Amygdala (tissue), 56 donors: ENCODE measurements at places on chromosomes 7 and 10.

DNA sequence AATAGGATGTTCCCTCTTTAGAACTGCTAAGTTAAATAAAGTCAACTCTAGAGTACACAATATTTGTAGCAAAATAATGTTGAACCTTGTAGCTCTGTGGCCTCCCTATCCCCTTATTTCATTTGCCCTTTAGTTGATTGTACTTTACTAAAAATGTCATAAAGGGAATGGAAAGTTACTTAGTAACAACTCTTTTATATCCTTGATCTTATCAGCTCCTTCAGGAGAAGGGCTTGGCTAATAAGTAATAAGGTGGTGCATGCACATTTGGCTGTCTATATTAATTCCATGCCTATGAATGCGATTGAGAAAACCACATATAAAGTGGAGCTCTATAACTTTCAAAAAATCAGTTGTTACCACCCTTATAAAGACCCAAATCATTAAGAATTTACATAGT, 41.5 kb upstream of the GATA3 start:
- no peak for DNase-seq

- no peak for DNase-seq
These were observed 724.2 kb upstream of the CELF2 start for GRCh38 chr10:10293481-10293951.

- DNase-seq = no peak
These were observed 356.5 kb upstream of the MTPN start for GRCh38 chr7:136333636-136334035.

GRCh38 chr10:84075226-84076046, 63.9 kb upstream of the GHITM start:
- no peak for DNase-seq

DNA sequence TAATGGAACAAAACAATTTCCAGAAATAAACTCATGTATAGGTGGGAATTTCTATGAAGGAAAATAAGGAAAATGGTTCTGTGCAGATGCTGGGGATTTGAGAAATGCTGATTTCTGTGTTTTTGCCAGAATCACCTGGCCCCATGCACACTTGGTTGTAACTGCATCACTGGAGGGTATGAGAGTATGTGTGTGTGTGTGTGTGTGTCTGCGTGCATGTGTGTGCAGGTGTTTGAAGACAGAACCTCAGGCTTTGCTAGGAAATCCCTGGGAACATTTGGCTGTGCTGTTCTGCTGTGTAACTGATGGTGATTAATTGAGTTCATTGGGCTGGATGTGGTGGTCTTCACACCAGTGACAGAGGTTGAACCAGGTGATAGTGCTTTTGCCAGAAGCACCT, 141.6 kb downstream of the CAMK1D start:
- DNase-seq = no peak

DNA sequence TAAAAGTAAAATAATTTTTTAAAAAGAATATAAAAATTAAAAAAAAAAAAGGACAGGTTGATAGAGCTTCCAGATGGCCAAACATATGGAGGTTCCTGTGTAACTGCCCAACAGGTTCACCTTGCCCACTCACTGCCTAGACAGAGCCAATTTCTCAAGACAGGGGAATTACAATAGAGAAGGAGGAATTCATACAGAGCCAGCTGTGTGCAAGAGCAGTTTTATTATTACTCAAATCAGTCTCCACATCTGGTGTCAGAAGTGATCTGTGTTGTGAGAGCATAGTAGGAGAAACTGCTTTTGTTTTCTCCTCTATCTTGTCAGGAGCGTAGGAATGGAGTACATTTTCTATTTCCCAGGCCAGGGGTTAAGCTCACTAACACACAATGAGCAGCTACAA, 31.0 kb downstream of the C7orf33 start:
- no peak for DNase-seq

DNA sequence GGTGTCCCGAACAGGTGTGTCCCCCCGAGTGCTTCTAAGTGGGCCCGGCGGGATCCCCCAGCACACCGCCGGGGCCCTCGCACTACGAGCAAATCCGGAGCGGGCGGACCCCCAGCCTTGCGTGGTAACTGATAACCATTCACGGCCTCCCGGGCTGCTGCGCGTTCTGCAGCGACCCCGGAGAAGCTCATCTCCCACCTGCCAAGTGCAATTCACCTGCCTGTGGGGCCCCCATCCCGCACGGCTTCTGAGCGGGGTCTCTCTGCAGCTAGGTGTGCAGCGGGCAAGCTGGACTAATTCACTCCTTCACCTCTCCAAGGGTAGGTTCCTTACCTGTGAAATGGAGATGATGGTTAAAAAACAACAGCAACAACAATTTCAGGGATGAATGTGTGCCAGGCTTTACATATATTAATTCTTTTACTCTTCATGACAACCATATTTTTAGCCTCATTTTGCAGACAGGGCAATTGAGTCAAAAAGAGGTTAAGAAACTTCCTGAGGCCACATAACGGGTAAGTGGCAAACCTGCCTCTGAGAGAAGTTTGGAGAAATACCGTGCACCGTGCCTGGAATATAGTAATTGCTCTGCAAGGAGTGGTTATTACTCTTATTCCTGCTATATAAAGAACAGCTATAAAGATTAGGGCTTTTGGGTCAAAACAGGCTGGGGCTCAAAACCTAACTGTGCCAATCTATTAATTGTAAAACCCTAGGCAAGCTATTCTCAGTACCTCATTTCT, 652 bp upstream of the PODXL start:
- no peak for DNase-seq

DNA sequence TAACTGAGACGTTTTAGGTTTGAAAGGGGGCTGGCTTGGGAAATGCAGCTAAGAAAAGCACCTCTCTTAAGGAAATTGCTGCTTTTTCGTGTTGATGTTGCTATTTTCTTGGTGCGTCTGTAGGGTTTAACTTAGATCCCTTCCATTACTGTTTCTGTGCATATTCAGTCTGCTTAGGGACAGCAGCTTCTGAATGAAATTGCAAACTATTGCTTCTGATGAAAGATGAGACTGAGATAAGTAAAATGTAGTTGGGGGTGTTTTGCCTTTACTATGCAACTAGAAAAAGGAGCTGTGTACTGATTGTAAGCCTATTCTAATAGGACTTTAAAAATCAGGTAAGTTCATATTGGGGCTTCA, 772 bp downstream of the HDAC9 start:
- DNase-seq = peak; percentile 57

GRCh38 chr10:9268176-9268575, 1213.7 kb downstream of the GATA3 start:
- no peak for DNase-seq

- no peak for DNase-seq
These were observed 7.6 kb upstream of the C10orf105 start for GRCh38 chr10:71727105-71727737.

- DNase-seq = no peak
These were observed 82.6 kb upstream of the ASAH2 start for GRCh38 chr10:50333872-50334271.

GRCh38 chr7:66348959-66349358, 143.8 kb downstream of the TPST1 start:
- DNase-seq = no peak
